ENCODE measurements at places on chromosomes 5 and 9.

GRCh38 chr5:178624631-178625546 lies 2.0 kb downstream of the CLK4 start:
- DNase-seq: no peak

- no peak for DNase-seq
Measured at GRCh38 chr9:115359017-115359780, 241.2 kb upstream of the TNC start.

GRCh38 chr9:122393284-122393983 lies 22.6 kb downstream of the PTGS1 start:
- DNase-seq: no peak

GRCh38 chr5:73542020-73542419 lies 23.4 kb downstream of the ANKRA2 start:
- no peak for DNase-seq

- DNase-seq: no peak
Measured at GRCh38 chr5:108769352-108769751, 21.7 kb downstream of the FER start.

DNA sequence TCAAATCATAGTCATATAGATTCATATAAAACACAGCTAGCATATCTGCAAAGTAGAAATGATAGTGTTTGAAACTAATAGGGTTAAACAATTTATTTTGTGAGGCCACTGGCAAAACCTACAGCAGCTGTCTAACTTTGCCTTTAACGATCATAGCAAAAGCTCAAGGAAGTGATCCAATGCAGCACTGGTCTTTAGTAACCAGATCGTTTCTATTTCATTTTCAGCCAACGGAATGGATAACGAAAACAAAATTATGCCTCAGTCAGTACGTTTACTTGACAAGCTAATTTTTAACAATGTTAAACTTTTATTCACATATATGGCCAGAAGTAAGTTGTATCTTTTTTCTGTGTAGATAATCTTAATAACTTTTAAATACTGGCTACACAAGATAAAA lies 17.7 kb downstream of the MLLT3 start:
- DNase-seq: no peak

DNA sequence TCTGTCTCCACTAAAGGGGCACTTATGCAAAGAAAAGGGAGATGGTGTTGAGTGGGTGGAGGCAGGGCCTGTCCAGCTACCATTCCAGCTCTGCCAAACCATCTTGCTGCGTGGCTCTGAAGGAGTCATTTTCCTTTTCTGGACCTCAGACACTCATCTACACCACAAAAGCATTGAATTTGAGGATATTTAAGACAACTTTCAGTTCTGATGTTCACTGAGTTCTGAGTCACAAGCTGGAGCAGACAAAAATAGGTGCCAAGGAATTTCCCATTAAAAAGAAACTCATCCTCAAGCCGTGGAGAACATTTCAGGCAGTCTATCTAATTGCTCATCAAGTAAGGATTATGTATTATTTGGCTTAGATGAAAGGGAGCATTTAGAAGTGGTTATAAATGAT lies 195.0 kb upstream of the TBC1D2 start:
- DNase-seq: no peak

- DNase-seq: no peak
Measured at GRCh38 chr5:82534986-82535385, 256.8 kb upstream of the RPS23 start.

- DNase-seq: no peak
Measured at GRCh38 chr5:180498378-180498777, 4.2 kb downstream of the CNOT6 start.

GRCh38 chr5:91302958-91303357 lies 80.2 kb downstream of the ARRDC3 start:
- DNase-seq: no peak

Measured in GM12864 (cell line).